ENCODE measurements at places on chromosomes 4 and X.

GRCh38 chrX:4225086-4225485 lies 511.6 kb upstream of the PRKX start:
- no peak for DNase-seq

DNA sequence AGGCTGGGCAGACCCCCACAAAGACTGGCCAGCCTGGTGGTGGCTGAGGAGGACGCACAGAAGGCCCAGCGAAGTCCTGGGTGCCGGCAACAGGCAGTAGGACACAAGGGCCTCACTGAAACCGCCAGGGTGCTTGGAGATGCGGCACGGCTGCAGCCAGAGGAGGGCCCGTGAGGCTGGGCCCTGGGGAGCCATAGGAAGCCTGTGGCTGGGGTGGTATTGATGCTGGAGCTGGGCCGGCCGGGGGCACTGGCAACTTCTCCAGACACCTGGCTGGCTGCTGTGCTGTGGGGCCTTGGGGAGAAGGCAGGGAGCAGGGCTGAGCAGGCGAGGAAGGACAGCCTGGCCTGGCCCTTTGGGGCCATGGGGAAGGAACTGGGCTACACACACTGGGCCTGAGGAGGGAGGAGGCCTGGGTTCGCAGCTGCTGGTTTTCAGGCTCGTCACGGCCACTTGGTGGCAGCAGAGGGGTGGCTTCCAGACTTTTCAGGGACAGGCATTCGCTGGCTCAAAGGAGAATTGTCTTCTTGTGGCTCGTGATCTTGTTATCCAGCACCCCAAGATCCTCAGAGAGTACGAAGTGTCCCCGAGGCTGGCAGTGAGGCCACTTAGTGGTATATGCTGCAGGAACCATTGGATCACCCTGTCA lies 37.2 kb downstream of the ATP2B3 start:
- DNase-seq = peak; percentile 23

GRCh38 chr4:158769175-158769921 lies 522 bp downstream of the FNIP2 start:
- peak; percentile 22 for DNase-seq

GRCh38 chr4:185638548-185639301 lies 103.4 kb upstream of the PDLIM3 start:
- DNase-seq = no peak

DNA sequence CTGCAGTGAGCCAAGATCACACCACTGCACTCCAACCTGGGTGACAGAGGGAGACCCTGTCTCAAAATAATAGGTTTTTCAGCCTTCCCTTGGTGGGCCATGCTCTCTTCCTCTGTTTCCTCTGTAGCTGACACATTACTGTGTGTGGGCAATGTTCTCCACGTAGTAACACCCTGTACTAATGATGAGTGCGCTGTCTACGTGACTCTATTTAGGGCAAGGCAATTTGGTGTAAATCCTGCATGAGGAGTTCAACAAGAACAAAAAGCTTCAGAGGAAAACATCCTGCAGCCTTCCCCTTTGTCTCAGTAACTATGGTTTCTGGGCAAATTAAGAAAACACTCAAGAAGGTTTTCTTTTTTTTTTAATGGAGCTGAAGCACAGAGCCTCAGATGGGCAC lies 24.4 kb upstream of the JAKMIP1 start:
- no peak for DNase-seq

GRCh38 chr4:183831683-183832082 lies 73.4 kb upstream of the STOX2 start:
- no peak for DNase-seq

All from renal pelvis (tissue), 12 donors.